ENCODE measurements at places on chromosomes 1 and 21.

GRCh38 chr1:40556121-40556520, 24.7 kb downstream of the ZNF684 start:
- DNase-seq, result no peak

DNA sequence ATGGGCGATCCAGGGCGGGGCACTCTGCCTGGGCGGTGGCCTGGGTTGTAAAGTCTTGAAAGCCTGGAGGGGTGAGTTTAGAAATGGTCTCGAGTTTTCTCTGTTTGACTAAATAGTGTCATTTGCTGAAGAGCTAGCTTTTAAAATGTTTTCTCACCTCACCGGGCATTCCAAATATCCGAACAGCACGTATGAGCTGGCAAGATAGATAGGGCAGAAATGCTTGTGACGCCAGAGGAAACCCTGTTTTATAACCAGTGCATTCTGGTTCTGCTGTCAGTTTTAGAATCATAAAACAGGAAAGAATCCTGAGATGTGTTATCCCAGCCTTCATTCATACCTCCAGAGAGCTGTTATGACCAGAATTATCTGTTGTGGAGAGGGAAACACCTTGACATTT, 725 bp downstream of the RTCA start:
- DNase-seq, result no peak

DNA sequence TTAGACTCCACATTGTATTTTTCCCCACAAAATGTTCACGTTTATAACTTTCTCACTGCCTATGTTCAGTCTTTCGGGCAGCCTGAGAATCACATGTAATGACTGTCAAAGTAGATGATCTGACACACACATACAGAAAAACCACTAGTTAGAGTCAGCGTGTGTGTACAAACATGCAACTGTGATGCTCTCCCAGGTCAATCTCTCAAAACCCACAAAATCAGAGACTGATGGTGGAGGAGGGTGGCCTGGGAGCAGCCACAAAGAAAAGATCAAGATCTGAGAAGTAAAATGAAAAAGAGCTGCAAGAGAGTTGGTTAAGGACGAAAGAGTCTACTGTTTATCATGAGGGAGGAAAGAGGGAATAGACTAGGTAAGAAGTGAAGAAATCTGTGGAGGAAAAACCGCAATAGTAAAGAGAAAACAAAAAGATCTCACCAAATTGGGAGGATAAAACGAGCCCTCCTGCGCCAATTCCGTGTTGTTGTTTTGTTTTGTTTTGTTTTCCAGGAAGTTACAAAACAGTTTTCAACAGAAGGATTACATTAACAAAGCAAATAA, 2.3 kb downstream of the EGLN1 start:
- DNase-seq, result no peak

GRCh38 chr1:210731193-210731592, 402.5 kb downstream of the HHAT start:
- DNase-seq, result peak; percentile 86

GRCh38 chr1:14884614-14885175, 268.9 kb upstream of the TMEM51 start:
- no peak for DNase-seq

DNA sequence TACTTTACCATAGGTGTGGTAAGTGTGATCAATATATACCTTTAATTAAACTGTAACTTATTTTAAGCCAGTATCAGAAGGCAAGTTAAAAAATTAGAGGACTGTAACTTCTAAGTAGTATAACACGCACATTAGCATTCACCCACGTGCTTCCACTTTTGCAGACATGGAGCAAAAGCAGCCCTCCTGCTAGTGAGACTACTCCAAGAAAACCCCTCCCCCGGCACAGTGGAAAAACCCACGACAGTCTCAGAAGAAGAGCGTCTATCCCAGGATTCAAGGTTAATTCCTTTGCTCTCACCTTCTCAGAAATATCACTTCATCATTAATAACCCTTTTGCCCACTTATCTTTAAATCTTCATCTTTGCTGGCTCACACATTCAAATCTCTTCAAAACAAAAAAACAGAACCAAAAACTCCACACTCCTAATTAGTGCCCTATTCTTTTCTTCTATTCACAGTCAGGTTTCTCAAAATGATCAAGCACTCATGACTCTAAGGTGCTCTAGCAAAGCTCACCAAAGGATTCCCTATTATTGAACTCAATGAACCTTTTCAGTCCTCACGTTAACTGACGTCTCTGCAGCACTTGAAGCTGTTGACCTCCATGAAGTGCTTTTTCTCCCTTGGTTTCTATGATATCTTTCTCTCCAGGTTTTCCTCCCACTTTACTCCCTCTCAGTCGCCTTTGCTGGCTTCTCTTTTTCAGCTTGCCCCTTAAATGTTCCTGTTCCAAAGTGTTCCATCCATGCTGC, 213.5 kb downstream of the SMYD3 start:
- no peak for DNase-seq

DNA sequence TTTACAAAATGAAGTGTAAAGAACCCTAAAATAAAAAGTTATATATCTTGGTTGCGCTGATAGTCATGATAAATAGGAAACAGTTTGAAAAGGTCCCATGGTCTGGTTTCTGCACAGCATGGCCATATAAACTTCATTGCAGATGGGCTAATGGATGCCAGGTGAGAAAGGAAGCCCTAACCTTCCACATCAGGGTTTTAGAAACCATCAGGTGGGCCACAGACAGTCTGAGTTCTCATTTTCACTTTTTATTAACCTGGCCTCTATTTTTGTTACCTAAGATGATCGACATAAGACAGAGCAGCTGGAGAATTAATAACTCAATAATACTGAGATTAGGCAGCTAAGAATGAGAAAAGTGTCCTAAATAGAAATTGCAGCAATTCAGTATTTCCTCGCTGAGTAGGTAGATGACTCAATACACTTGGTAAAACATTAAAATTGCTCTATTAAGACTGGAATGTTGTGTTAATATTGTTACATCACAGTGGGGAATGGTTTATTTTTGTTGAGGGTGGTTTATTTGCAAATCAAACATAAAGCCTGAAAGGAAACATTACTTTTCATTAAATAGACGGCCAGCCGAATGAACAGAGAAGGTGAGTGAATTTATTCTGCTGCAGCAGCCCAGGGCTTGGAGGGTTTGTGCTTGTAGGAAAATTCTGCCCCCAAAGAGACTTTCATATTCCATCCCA, 21.1 kb downstream of the C1orf21 start:
- DNase-seq, result no peak

DNA sequence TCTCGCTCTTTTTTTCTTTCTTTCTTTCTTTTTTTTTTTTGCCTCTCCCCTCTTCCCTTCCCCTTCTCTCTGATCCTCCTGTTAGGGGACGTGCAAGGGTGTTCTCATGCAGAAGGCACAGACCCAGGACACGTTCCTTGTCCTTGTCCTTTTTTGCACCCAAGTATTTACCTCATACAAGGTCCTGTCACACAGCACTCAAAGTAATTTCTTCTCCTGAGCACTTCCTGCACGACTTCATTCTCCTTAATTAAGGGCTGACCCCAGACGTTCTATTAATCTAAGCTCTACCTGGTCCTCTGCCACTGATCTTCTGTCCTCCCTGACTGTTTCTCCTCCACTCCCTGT, 424 bp upstream of the PCNX2 start:
- no peak for DNase-seq

DNA sequence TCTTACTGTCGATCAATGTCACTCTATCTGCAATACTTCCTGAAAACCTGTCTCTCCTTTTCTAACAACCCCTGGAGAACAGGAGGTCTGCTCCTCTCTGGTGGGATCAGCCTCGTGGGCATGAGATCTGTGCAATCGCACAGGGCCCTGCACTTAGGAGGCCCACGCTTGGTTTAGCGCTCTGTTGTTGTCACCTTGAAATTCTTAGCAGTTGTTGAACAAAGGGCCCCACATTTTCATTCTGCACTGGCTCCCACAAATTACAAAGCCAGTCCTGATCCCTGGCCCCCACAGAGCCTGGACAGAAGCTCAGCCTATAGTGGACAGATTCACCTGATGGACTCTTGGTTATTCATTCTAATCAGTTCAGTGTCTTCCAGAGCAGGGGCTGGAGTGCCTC, 18.6 kb downstream of the SPOCD1 start:
- no peak for DNase-seq

GRCh38 chr1:216926720-216927510, 203.7 kb upstream of the ESRRG start:
- DNase-seq, result no peak

DNA sequence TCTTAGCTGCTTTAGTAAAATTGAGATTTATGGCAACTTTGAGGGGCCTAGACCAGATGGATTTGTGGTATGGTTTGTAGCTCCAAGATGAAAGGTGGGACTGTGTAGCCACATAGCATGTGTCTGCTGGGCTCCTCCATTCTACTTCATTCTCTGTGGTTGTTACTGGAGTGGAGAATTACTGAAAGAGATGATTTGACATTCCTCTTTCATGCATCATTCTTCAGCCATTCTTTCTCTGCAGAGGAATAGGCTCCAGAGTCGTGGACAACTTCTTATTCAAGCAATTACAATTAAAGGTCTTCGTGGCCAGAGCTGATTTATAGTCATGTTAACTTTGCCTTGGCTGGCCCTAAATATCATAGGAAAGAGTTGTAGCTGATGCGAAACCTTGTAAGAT, 328.9 kb downstream of the PAPPA2 start:
- DNase-seq, result no peak

DNA sequence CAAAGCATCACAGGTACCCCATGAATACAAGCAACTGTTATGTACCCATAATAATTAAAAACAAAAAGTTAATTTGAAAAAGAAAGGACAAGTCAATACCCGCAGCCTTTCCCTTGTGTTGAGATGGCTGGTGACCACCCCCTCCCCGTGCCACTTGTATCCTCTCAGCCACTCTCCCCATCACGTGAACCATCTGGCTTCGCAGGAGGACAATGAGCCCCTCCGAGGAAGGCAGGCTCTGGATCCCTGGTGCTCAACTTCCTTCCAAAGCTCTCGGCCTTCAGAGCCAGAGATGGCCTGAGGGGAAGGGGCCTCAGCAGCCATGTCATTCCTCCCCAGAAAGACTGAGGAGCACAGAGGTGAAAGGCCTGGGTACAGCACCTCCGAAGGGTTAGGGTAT, 120.4 kb upstream of the RAB4A start:
- DNase-seq, result no peak

- no peak for DNase-seq
These were observed 9.3 kb downstream of the EFHD2 start for GRCh38 chr1:15418806-15419515.

- DNase-seq, result no peak
These were observed 2.3 kb downstream of the FAAP20 start for GRCh38 chr1:2192031-2192995.

DNA sequence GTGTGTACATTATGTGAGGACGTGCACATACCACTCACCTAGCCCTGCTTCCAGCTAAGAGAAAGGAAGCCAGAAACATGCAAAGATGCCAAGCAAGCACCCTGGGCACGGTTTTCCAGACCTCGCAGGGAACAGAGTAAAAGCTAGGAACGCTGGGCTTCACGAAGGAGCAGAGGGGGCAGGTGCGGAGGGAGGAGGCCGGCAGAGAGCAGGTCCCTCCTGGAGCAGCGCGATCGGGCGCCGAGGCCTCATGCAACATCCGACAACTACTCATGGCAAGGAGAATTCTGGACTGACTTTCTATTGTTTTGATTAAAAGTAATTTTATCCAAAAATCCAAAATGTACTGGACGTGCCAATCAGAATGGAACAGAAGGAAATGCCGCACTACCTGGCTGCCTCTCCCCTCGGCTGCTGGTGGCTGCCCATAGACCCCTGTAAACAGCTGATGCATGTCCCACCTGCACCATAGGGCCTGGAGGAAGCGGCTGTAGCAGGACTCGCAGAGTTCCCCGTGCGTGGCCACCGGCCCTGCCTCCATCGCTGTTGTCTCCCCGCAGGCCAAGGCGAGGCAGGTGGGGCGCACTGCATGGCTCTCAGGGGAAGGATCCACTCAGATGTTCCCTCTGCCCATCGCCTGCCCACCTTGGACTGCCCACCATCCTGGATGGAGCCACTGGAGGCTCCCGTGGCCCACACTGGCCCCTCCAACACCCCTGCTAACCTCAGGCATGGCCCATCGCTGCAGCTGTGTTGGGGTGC, 93.5 kb downstream of the WDR4 start:
- DNase-seq, result no peak

DNA sequence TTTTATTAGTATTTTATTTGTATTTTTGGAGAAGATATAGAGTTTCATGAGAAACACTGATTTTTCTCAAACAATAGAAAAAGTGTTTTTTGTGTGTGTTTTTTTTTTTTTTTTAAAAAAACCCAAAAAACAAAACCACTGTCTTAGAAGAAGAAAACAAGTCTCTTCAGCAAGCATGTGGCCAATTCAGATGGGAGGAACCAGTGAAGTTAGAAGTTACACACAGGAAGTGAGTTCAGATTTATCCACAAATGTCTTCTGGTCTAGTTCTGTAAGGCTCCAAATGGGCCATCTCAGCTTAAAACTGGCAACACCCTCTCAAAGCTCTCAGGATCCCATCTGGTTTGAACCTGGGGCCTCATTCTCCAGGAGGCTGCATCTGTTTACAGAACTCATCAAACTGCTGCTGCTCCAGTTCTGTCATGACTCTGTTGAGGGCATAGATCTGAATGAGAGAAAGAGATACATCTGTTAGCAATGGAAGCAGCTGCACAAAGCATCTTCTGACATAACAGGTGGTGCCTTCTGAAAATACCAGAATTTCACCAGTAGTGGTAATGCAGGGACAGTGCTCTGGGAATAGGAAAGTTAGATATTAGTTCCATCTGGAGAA, 9.8 kb upstream of the ERMAP start:
- no peak for DNase-seq

DNA sequence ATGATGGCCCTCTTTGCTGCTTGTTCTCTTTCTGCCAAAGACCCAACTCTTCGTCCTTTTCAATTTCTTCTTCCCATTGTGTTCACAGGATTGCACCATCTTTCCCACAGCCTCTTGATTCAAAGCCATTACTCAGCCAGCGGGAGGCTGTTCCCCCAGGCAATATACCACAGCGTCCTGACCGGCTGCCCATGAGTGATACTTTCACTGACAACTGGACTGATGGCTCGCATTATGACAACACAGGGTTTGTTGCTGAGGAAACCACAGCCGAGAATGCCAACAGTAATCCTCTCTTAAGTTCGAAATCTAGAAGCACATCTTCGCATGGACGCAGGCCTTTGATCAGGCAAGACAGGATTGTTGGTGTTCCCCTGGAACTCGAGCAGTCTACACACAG, 167.4 kb downstream of the LRRC40 start:
- peak; percentile 97 for DNase-seq

- DNase-seq, result peak; percentile 58
These were observed 472.7 kb downstream of the PTPRU start for GRCh38 chr1:29708796-29709703.

- no peak for DNase-seq
These were observed 1.7 kb downstream of the HES4 start for GRCh38 chr1:997993-998744.

- DNase-seq, result no peak
These were observed 1125.4 kb upstream of the TMPRSS15 start for GRCh38 chr21:19529031-19529430.
